ENCODE measurements at places on chromosomes 5 and 9.

- DNase-seq: no peak
Measured at GRCh38 chr9:11933926-11934325, 759.3 kb upstream of the TYRP1 start.

DNA sequence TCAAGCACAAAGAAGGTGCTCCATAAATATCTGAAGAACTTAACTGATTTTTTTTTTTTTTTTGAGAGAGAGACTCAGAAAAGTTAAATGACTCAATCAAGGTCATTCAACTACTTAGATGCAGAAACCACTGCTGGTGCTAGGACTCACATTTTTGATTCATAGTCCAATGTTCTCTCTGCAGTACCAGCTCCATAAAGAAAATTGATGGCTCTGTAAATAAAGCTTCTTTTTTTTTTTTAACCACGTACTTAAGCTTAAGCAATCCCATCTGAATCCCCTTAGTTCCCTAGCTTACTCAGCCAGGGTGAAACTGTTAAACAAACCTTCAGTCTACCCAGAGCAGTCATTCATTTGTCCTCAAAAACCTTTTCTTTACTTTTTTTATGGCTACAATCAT lies 657.0 kb upstream of the WWC1 start:
- no peak for DNase-seq

GRCh38 chr5:167985373-167985772 lies 306.1 kb upstream of the WWC1 start:
- no peak for DNase-seq

DNA sequence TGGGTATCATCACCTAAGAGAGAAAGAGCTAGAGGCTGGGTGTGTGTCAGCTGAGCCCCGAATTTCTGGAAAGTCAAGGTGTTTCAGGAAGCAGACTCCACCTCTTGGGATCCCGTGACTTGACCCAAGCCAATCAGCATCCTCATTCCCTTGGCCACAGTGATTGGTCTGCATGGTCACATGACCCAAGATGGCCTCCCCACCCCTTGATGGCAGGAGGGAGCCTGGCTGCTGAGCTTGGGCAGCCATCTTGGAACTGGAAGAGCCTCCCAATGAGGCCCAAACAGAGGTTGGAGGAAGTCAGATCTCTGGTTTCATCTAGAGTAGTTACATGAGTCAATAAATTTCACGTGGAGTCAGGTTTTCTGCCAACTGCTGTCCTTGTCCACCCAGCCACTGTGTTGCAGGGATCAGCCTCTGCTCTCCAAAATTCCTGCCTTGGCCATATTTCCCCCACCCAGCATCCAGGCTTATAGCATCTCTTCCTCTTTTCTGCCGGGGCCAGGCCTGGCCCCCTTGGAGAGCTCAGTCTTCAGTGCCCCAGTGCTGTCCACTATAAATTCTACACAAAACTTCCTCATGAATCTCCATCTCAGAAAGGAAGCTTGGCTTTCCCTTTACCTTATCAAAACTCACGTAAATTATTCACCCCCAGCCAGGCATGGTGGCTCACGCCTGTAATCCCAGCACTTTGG lies 17.2 kb upstream of the SUSD3 start:
- DNase-seq: no peak

- DNase-seq: no peak
Measured at GRCh38 chr5:179292681-179293635, 52.3 kb downstream of the ADAMTS2 start.

GRCh38 chr5:6783787-6784186 lies 70.6 kb downstream of the TENT4A start:
- no peak for DNase-seq

- no peak for DNase-seq
Measured at GRCh38 chr9:76101947-76102346, 211.5 kb downstream of the PCSK5 start.

DNA sequence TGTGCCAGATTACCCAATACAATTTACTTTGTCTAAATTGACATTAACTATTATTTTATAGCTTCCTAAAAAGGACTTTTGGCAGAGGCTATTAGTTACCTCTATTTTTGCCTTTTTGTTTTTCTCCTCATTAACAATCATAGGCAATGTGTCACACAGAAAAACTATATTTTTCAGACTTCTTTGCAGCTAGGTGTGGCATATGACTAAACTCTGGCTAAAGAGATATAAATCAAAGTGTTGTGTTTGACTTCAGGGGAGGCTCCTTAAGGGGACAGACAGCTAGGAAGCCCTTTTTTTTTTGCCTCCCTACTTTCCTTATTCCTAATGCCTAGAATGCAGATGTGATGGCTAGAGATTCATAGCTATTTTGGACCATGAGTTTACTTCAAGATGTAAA lies 19.7 kb upstream of the GCNT4 start:
- DNase-seq: no peak

- DNase-seq: no peak
Measured at GRCh38 chr9:13879981-13880380, 434.0 kb downstream of the NFIB start.

DNA sequence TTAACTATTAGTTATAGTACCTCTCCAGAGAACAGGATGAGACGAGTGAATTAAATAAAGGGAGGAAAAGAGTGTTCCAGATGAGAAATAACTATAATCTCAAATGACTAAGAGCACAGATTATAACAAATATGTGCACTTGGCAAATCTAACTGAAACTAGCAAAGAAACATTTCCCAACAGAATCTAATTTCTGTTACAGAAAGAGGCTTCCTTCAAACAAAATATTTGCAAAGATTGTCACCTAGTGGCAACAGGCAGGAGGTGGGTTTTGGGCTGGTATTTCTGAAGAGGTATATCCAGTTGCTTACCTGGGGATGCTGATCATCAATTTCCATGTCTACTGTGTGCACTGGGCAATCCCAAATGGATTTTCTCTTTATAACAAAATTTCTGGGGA lies 5.6 kb upstream of the SPDL1 start:
- DNase-seq: no peak

GRCh38 chr9:117224695-117225094 lies 190.2 kb downstream of the ASTN2 start:
- no peak for DNase-seq

- no peak for DNase-seq
Measured at GRCh38 chr5:96384353-96384752, 48.7 kb downstream of the PCSK1 start.

DNA sequence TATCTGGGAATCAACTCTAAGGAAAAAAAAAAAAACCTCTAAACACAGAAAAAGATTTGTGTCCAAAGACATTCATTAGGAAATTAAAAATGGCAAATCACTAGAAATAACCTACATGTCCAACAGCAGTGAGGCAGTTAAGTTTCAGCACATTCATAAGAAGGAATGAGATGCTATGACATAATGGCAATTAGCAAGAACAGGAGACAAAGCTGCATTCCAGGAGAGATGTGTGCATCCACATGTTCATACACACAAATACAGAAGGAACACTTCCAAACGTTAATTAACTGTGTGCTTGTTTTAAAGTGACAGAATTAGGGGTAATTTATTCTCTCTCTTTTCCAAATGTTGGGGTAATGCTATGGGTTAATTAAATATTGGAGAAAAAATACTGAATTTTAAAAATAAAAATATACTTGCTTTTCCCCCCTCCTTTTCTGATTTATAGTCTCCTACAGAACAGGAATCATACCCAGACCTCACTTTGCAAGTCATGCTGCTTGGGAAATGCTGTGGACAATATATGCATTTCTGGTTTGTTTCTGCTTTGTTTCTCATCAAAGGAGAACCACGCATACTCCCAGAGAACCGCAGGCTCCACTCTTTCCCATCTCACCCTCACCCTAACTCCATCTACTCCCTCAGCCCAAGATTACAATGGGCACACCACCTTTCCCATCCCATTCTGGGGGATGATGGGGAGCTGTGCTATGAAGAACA lies 114.1 kb downstream of the CDK5RAP2 start:
- DNase-seq: no peak

DNA sequence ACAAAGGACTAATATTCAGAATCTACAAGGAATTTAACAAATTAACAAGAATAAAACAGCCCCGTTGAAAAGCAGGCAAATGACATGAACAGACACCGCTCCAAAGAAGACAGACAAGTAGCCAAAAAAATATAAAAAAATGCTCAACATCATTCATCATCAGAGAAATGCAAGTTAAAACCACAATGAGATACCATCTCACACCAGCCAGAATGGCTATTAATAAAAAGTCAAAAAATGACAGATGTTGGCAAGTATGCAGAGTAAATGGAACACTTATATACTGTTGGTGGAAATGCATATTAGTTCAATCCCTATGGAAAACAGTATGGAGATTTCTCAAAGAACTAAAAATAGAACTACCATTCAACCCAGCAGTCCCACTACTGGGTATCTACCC lies 302.7 kb upstream of the RGMB start:
- no peak for DNase-seq

DNA sequence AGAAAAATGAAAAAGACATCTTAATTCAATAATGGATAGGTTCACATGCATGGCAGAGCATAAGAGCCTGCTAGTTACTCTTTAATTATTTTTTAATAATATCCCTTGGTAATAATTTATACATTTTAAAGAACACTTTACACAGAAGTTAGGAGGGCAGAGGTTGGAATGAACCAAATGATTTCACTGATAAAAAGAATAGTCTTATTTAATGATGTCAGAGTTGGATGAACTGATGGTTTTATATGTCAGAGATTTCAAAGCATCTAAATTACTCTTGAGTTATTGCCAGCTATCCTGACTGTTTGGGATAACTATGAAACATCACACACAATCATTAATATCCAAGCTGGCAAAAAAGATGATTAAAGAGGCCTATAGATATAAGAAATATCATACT lies 244.8 kb downstream of the CSNK1G3 start:
- DNase-seq: no peak

- DNase-seq: no peak
Measured at GRCh38 chr9:126959336-126959735, 44.8 kb downstream of the RALGPS1 start.

GRCh38 chr5:78008356-78008967 lies 232.3 kb upstream of the TBCA start:
- no peak for DNase-seq

- DNase-seq: no peak
Measured at GRCh38 chr9:121949766-121950165, 143.3 kb downstream of the TTLL11 start.

GRCh38 chr5:373710-374602 lies 52.4 kb downstream of the AHRR start:
- peak; percentile 69 for DNase-seq

DNA sequence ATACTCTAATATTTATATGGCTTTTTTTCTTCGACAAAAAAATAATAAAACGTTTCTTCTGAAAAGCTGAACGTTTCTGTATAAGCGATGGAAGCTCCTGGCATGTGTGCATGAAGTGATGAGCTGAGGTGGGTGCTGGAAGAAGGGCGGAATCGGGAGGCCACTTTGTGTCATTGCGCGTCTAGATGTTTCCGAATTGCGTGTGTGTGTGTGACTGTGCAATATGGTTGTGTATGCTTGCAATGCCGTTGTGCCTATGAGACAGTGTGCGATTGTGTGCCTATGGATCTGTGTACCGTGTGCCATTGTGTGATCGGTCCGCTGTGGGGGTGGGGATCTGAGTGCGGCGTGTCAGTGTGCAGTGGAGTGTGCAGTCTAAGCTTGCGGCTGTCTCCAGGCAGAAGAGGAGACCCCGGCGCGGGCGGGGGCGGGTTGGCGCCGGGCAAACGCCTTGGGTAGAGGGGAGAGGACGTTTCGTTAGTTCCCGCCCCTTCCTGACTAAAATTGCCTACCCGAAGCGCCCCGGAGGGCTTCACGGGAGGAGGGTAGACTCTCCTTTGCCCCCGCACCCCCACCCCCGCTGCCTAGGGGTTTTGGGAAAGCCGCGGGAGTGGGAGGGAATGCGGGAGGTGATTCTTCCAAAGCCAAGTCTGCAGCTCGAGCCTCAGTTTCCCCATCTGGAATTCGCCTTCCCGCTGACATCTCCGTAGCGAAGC lies 24.2 kb downstream of the PCDHGC5 start:
- DNase-seq: no peak

- no peak for DNase-seq
Measured at GRCh38 chr5:152593388-152593787, 188.3 kb upstream of the NMUR2 start.

DNA sequence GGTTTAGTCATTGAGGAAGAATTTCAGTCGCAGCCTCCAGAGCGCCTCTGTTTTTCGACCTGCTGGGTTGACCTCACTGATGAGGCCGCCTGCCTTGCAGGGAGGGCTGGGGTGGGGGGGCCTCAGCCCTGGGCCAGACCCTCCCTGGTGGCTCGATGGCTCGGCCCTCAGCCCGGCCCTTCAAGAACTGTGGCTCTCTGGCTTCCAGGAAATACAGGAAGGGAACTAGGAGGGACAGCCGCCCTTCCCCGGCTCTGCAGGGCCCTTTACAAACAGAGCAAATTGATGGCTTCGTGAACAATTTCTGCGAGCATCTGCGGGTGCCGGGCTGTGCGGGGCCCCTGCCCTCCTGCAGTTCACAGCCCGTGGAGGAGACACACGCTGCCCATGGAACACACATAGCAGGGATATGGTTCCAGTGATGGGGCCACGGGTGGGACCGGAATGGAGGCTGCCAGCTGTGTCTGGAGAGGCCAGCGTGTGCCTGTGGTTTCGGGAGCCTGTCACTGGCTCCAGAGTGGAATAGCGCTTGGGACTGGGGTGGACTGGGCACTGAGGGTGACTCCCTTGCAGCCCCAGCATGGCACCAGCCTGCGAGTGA lies 39.6 kb downstream of the COL5A1 start:
- no peak for DNase-seq

GRCh38 chr5:75612226-75612569 lies 945 bp downstream of the ANKDD1B start:
- DNase-seq: no peak

DNA sequence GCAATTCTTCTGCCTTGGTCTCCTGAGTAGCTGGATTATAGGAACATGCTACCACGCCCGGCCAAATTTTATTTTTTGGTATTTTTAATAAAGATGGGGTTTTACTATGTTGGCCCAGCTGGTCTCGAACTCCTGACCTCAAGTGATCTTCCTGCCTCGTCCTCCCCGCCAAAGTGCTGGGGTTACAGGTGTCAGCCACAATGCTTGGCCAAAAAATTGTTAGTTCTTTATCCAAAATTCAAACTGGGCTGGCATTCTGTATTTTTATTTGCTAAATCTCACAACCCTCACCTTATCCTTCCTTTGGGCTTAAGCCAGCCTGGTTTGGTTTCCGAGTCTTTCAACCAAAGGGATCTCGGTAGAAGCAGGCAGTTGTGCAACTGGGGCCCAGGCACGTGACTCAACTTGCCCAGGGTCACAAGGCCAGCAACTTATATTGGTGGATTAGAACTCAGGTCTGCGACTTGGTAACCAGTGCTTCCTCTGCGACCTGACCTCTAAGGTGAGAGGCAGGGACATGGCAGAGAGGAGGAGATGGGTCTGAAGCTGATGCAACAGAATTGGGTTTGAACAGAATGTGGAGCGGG lies 26.5 kb upstream of the BOD1 start:
- no peak for DNase-seq

DNA sequence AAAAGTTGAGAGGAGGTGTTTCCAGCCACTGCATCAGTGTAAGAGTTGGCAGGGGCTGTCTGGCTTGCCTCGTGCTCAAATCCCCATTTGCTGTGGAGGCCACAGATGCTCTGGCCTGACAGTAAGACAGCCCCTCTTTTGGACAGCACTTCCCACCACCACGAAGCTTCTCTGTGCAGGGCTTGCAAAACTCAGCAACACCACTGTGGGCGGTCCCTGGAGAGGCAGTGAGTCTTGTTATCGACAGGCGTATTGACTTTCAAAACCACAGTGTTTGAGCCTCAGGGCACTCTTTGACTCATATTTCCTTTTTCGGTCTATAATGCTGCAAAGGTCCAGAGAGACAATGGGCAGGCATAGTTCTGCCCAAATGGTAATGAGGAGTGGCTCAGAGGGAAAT lies 539.5 kb downstream of the EBF1 start:
- no peak for DNase-seq

GRCh38 chr9:114855488-114855887 lies 49.6 kb upstream of the TNFSF15 start:
- DNase-seq: no peak

- no peak for DNase-seq
Measured at GRCh38 chr5:110517396-110517795, 209.1 kb downstream of the TMEM232 start.

Data from stimulated activated CD8-positive, alpha-beta memory T cell treated with anti-CD3 and anti-CD28 coated beads, Interleukin-15, amount 100 ng/mL, for 4 hours (primary cell).